IPS-NIHi11 (cell line): ENCODE measurements at places on chromosomes 11 and 22.

DNA sequence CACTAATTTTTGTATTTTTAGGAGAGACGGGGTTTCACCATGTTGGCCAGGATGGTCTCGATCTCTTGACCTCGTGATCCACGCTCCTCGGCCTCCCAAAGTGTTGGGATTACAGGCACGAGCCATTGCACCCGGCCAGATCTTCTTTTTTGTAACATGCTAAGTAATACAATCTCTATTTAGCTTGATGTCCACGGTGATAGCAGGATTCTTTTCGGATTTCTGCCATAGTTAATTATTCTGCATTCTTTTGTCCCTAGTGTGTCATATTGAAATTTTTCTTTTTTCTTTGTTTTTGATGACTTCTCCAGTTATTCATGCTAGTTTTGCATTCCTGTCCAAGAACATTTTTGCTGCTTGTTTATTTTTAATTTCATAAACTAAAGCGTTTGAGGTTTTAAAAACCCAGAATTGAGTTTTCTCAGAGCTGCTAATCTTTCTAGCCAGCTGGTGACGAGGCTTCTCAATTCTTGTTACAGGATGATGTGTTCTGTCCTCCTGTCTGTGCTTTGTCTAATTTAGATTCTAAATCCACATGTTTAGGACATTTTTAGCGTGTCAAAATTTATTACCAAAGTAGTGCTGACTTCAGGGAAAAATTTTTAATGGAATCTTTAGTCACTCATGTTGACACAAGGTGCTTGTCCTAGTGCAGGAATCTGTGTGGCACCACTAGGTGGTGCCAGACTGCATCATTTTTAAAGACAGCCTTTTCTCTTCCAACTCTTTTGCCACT, 21.8 kb downstream of the NF2 start:
- DNase-seq: peak; percentile 49

GRCh38 chr11:67670316-67671210, 3.9 kb downstream of the ALDH3B2 start:
- no peak for DNase-seq

DNA sequence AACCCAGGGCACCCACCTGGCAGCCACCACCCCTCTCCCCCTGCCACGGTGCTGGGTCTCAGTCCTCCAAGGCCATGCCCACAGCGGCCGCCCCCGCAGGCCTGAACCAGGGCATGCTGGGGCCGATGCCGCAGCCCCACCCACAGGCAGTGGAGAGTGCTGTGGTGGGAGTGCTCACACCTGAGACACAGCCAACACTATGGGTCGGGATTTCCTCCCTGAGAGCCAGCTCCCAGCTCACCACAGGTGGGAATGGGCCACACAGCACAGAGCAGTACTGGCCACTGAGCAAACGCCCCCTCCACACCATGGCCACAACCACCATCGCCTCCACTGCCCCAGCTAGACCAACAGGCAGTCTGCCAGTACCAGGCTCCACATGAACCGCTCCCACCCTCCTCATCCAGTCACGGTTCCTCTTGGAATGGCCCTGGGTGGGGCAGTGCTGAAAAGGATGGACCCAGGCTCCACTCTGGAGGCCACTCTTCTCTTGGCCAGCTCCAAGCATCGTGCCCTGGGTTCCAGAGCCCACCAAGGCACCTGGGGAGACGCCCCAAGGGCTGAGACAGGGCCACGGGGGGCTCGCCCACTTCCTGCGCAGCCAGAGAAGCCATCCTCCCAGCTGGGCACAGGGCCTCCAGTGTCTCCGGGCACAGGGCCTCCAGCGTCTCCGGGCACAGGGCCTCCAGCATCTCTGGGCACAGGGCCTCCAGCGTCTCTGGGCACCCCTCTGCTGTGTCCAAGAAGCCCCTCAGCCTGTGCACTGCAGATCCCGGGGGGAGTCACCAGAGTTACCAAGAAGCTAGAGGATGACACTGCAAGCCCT, 14.2 kb downstream of the MOB2 start:
- no peak for DNase-seq

DNA sequence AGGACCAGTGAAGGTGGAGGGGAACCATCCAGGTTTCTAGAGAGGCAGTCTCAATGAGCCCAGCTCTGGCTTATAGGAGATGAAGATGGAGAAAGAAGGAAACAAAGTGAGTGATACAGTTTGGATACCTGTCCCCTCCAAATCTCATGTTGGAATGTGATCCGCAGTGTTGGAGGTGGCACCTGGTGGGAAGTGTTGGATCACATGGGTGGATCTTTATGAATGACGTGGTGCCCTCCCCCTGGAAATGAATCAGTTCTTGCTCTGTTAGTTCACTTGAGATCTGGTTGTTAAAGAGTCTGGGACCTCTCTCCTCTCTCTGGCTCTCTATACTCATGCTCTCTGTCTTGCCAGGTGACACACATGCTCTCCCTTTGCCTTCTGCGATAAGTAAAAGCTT, 393.1 kb upstream of the NARS2 start:
- no peak for DNase-seq

- no peak for DNase-seq
Observed at GRCh38 chr11:72744474-72744873, 7.7 kb downstream of the ARAP1 start.

DNA sequence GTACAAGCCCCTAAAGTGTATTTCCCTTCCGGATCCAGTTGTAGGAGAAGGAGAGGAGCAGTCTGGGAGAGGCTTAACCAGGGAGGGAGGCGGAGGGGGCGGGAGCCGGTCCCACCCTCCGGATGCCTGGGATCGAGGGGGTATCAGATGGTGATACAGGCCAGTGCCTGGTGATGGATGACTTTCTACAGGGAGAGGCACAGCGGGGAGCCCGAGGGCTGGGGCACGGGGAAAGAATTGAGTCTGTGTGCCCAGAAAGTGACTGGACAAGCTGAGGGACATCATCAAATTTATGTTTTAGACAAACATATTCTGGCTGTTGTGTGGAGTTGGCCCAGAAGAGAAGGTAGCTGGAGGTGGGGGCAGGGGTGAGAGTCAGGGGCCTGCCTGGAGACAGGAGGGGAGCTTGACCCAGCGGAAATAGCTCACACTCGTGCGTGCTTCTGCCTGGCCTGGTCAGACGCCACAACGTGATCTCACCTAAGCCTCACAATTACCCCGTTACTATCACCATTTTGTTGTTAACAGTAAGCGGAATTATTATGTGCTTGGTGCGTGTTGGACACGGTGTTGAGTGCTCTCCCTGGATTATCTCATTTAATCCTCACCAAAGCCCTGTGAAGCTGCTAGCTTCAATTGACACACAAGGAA, 42.4 kb downstream of the AMPD3 start:
- peak; percentile 28 for DNase-seq

DNA sequence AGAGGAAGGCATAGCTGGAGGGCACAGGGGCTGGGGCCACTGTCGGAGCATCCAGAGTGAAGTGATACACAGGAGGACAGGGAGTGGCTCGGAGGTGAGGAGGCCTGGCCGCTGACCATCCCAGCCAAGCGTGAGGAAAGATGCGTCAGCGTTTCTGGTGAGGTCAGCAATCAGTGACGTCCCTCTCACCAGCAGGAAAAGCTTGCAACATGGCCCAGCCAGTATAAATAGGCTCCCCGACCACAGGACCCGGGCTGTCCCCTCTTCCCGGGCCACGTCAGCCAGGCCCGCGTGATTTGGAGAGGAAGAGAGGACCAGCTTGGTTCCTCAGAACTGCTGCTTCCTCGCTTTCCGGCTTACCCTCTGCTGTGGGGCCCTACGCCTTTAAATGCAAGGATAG, 4.2 kb upstream of the OSM start:
- no peak for DNase-seq

DNA sequence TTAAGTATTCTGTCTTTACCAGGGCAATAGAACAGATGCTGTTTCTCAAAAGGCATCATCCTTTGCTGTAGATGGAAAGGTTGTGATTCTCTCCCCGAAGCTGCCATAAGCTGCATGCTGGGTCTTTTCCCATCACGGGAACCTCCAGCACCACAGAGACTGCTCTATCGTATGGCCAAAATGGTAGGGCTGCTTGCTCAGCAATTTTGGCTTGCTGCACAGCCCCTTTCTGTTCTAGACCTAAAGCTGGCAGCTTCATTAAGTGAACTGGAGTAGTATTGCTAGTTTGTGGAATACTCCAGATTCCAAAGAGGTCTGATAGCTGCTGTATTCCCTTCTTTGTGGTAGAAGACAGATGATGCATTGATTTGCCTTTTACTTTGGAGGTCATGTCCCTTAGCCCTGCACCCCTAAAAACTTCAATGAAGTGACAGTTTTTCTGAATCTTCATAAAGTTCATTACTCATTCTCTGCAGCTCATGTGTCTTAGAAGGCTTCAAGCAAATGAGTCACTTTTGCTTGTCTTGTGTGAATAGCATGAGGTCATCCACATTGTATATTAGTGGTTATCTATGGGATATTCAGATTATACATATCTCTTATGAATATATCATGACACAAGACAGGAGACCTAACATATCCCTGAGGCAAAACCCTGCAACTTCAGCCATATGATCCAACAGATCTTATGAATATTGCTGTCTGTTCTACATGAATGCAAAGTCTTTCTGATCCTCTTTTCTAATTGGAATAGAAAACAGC, 245.3 kb downstream of the FAM76B start:
- no peak for DNase-seq

DNA sequence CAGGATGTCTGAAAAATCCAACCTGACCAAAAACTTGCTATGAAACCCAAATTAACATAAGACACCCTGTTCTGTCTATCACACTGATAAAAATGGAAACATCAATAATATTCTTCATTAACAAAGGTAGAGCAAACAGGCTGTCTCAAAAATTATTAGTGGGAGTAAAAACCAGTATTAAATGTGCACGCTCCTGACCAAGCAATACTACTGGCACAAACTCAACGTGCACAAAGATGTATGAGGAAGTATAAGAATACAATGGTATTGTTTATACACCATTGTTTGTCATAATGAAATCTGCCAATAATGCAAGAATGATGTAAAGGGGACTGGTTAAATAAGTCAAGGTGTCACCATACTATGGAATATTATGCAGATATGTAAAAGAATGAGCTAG, 288.5 kb downstream of the MN1 start:
- DNase-seq: no peak

DNA sequence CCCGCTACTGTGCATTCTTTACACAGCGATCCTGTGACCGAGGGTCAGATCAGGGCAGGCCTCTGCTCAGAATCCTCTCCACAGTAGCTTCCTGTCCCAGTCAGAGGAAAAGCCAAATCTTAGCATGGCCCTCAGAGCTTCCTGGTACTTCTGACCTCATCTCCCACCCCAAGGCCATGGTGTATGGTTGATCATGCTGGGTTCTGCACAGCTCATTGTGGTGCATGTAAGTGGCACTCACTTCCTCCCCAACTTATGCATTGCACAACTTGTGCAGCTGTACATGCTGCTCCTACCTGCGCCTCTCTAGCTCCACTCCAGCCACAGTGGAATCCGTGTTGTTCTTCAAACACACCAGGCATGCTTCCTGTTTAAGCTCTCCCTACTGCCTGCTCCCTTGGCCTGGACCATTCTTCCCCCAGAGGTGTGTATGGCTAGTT, 20.3 kb downstream of the BMAL1 start:
- DNase-seq: no peak

DNA sequence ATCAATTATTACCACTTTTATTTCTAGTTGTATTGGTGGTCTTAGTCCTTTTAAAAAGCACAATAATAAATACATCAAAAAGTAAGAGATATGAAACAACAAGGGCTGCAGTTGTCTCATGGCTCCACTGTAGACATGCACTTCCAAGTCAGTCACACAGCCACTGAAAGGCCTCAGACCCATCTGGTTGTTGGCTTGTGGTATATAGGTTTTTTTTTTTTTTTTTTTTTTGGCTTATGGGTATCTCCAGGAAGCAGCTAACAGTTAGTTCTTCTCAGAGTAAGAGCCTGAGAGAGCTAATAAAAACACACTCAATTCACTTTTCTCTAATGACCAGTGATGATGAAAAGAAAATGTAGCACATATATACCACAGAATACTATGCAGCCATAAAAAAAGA, 6.0 kb upstream of the OR52E6 start:
- DNase-seq: no peak

DNA sequence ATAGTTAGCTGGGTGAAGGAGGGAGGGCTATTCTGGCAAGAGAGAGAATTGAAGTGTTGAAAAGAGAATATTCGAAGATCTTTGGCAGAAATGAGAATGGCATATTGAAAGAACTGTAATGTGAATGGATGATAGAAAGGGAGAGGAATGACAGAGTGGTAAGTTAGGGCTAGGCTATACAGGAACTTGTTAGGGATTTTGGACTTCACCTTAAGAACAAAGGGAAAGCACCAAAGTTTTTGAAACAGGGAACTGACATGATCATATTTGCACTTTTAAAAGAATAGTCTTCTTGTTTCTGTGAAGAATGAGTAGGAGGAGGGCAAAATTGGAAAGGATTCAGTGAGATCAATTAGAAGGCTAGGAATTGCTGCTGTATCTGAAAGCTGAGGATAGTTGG, 119.3 kb downstream of the METTL15 start:
- no peak for DNase-seq

GRCh38 chr11:67592880-67593564, 9.4 kb downstream of the GSTP1 start:
- no peak for DNase-seq

DNA sequence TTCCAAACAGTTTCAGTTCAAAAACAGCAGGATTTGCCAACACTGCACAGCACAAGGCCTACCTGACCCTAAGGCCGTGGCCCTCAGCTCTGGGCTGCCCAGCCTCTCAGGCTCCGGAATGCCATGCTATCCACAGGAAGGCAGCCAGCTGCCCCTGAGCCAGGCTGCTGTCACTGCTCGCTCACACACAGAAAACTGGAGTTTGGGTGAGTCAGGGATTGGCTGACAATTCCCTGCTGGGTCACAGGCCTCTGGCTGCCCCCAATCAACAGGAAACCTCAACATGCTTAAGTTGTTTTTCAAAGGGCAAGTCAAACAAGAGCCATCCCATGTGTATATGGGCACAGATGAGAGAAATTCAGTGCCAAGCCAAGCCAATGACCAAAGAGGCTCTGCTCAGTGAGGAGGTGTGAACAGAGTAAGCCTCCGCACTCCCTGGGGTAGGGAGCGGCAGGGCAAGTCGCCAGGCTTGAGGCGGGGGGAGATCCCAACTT, 50.2 kb downstream of the RPL27A start:
- no peak for DNase-seq

- peak; percentile 50 for DNase-seq
Observed at GRCh38 chr11:33970984-33971466, 79.1 kb upstream of the LMO2 start.

- DNase-seq: no peak
Observed at GRCh38 chr22:28435982-28436381, 243.7 kb downstream of the TTC28 start.

GRCh38 chr11:130314184-130314749, 450 bp downstream of the ZBTB44 start:
- DNase-seq: peak; percentile 80

DNA sequence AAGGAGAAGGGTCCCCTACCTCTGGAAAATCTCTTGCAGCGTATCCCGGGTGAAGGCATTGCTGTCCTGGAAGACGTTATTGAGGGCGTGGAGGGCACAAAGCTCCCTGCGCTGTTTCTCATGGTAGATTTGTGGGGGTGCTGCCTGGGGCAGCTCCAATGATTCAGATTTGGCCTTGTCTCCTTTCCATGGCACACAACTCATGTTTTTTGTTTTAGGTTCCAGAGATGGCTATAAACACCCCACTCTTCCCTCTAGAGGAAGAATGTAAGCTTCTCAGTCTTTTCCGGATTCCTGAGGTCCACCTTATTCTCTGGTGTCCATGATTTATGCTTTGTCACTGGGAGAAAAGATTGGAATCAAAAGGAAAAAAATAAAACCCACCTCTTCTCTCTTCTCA, 959 bp downstream of the JOSD1 start:
- DNase-seq: no peak
